ENCODE measurements at places on chromosomes 16 and 17.

GRCh38 chr17:79901131-79901530 lies 61.9 kb upstream of the CBX4 start:
- no peak for DNase-seq

DNA sequence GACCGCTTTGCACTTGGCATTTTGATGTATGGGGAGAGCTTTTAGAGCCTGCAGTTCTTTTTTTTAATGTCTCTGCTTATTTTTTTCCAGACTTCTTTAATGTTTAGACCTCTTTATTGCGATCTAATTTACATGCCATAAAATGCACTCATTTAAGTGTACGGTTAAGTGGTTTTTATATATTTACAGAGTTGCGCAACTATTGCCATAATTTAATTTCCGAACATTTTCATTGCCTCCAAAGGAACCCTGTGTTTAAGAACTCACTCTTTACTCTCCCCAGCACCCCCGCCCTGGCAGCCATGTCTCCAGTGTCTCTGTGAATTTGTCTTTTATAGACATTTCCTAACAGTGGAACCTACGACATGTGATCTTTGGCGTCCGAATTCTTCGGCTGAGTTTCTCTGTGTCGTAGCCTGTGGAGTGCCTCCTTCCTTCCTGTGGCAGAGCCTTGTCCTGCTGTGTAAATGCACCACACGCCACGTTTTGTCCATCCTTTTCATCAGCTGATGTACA lies 24.0 kb downstream of the ZNF750 start:
- no peak for DNase-seq

DNA sequence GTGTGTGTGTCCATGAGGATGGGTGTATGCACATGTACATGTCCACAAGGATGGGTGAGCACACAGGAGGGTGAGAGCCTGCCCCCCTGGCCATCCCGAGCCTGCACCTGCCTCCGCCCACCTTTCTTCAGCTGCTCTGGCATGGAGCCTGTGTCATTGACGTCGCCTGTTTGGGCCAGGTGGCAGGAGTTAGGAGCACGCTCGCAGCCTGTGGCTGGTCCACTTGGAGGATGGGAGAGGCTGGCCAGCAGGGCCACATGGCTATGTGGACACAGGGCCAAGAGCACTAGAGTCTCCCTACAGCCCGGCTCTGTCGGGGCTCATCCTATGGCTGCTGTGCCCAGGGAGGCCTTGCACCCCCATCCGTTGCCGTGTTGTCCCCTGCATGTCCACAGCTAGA lies 21.4 kb downstream of the BAHCC1 start:
- no peak for DNase-seq

DNA sequence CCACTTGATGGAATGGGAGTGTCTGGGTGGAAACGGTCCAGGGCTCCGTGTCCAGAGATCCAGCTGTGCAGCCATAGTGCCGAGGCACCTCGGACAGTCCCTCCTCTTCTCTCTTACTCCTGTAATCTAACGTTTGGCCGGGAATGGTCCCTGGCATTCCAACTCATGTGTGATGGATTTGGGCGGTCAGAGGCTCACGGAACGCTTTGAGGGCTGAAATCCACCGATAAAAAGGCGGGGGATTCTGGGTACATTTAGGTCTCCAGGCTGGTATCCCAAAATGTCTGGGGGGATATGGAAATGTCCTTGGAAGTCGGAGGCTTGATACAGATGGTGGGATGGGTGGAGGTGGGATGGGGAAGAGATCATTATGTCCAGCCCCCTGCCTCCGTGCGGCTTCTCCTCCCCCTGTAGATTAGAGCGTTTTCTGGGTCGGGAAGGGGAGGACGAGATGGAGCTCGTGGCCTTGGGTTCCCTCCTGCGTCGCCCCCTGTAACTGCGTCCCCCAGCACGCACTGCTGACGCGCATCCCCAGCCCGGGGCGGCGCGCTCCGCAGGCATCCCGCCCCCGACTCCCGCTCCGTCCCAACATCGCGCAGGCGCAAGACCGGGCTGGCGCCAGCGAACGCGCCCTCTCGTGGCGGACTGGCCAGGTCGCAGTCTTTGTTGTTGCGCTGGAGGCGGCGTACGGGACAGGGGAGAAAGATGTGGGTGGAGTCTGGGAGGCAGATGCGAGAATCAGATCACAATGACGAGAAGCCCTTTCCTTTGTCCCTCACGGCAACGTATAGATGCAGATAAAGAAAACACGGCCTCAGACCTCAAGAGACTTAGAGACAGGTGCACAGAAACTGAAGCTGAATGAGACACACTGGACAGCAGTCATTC lies 4.5 kb upstream of the SGCA start:
- DNase-seq = peak; percentile 46

DNA sequence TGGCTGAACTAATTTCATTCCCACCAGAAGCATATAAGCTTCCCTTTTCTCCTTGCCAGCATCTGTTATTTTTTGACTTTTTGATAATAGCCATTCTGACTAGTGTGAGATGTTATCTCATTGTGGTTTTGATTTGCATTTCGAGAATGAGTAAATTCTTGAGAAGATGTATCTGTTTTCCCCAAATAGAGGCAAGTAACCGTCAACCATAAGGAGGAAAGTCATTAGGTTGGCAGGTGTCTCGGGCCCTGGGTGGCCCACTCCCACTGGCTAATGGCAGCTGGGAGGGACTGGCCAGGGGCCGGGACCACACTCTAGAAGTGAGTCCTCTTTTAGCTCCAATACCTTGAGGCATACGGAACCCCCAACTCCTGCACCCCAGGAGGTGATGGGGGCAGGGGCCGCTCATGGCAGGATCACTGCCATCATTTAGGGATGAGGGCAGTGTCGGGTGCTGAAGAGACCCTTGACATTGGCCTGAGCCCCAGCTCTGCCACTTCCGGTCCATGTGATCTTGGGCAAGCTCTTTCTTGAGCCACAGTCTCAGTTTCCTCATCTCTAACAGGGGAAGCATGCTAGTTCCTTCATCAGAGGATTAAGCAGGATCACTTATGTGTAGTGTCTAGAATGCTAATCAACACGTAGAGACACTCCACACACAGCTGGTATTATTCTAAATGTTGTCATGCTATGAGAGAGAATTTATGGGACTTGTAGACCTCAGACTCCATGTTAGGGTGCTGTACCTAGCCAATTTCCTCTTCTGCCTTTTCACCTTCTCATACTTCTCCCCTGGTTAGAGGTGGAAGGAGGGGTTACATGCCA lies 44.3 kb downstream of the RGS9 start:
- DNase-seq = no peak

- no peak for DNase-seq
Measured at GRCh38 chr17:7001318-7001961, 5.6 kb downstream of the ALOX12 start.

DNA sequence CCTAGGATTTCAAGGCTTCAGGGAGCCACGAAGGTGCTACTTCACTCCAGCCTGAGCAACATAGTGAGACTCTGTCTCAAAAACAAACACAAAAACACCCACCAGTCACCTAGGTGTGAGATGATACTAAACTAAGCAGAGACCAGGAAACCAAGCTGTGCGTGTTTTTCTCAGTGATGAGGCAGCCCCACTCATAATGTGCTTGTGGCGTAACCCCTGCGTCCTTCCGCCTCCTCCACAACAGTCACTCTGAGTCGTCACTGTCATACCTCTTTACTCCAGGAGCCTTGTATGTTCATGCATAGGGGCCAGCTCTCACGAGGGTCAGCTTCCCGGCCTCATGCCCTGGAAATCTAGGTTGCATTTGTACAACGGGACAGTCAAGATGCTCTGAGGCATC lies 31.1 kb upstream of the SLC47A1 start:
- no peak for DNase-seq

- no peak for DNase-seq
Measured at GRCh38 chr16:78005881-78006280, 16.5 kb upstream of the CLEC3A start.

DNA sequence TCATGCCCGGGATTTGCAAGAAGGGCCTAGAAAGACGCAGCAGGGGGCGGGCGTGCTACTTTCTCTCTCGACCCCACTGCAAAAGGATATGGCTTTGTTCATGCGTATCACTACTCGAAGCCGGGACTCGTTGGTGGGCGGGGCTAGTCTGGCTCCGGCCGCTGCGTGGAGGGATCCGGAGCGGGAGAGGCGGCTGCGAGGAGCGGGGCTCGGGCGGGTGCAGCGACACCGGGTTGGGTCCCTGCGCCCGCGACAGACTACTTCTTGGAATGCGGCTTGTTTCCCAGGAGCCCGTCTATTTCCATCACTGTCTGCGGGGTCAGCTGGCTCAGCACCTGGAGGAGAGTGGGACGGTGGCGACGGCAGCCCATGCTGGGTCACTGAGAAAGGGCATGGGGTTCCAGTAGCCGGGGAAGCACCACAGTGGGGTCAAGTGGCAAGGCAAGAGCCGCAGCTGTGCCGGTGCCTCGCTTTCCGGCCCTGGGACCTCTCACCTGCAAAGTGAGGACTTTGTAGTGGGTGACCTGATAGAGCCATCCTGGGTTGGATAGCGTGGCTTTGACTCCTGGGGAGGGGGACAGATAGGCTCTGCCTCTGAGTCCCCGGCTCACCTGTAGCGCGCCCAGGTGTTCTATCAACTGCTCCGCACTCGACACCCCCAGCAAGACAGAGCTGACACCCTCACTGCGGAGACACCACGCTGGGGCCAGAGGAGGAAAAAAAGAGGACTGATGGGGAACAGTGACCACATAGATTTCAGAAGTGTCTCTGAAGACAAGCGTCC lies 6.6 kb downstream of the KCNAB3 start:
- no peak for DNase-seq

- no peak for DNase-seq
Measured at GRCh38 chr16:84751947-84752346, 52.1 kb downstream of the USP10 start.

DNA sequence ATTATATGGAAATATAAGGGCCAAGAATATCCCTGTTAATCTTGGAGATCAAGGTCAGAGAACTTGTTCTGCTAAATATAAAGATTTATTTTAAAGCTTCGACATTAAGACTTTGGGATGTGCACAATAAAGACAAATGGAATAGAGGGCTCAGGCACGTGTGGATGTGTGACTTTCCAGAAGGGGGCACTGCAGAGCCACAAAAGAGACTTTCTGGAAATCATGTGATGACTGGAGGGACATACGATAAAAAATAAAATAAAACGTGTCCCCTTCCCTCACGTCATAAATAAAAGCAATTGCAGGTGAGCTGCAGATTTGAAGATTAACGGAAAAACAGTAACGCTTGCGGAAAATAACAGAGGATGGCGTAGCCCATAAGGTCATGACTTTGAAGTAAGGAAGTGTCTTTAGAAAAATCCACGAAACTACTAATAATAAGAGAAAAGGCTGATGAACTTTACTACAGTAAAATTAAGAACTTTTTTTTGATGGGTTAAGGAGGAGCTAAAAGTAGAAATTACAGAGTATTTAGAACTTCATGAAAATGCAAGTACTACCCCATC lies 9.4 kb upstream of the ENGASE start:
- DNase-seq = no peak

DNA sequence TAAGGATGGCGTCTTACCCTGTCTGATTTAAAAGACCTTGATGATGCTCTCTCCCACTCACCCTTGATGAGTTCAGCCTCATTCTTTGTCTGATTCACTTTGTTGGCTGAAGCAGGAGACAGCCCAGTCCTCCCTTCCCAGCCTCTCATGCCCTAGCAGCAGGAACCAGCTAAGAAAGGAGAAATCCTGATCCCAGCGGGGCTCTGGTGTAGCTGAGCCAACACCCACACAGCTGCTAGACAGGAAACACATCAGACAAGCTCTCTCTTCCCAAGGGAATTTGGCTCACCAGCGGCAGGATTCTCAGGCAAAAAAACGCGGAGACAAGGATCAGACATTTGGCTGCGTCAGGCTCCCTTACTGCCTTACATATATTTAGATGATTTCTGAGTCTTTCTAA lies 211.5 kb downstream of the CDH11 start:
- peak; percentile 31 for DNase-seq

- no peak for DNase-seq
Measured at GRCh38 chr16:19574615-19575014, 19.1 kb downstream of the VPS35L start.

DNA sequence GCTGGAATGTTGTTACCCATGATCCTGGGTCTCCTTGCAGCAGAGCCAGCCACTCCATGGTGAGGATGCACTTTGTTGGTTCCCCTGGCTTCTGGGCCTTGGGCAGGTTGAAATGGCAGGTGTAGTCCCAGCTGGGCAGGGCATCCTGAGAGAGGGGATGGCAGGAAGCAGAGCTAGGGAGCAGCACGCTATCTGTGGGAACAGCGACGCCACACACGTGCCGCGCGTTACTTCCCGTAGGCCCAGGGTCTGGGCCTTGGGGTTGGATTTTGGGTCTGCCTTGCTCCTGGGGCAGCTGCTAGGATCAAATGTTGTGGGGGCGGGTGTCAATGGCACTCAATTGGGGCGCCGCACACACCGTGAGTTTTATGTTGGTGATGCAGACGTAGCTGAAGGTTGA lies 368.0 kb downstream of the CPPED1 start:
- DNase-seq = no peak

- no peak for DNase-seq
Measured at GRCh38 chr16:19284207-19284606, 1.3 kb upstream of the CLEC19A start.

GRCh38 chr17:77145612-77146245 lies 5.0 kb downstream of the SEC14L1 start:
- no peak for DNase-seq

DNA sequence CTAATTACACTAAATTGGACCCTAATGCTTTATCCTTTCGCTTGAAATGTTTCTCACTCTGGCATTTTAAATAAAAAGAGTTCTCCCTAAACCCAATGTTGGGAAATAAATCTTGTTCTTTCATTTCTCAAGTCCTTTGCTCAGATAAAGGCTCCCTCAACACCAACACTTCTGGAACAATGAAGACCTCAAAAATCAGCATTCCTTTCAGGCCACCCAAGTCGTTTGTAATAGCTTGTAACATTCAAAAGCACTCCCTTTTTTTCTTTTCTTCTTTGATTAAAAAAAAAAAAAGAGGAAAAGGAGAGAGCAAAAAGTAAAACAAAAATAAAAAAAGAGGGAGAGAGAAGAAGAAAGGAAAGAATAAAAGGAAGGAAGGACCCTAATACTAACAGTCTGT lies 23.3 kb upstream of the FOXJ1 start:
- no peak for DNase-seq

GRCh38 chr17:63587770-63588169 lies 12.9 kb upstream of the TACO1 start:
- DNase-seq = no peak

GRCh38 chr16:21663889-21664647 lies at the start of gene OTOA:
Gene OTOA, plus strand, starts transcription at chr16:21663968. Its CDS starts 14,547 bp downstream, at chr16:21678515.
- no peak for DNase-seq

- DNase-seq = no peak
Measured at GRCh38 chr16:80788027-80788426, 16.4 kb downstream of the CDYL2 start.
